Tracheal epithelial cell (primary cell): ENCODE measurements at places on chromosomes 13 and 19. TPM values are rescaled to one million over a fixed set of nuclear protein-coding genes. Genes with fewer than 3 reads are reported as not detected.

FBXO17 gene
- 24.3 and 27.7 TPM in 2 replicates for total RNA-seq

GPR108 gene
- total RNA-seq: 68.4 and 73.7 TPM in 2 replicates

FPR3 gene
- not detected in 2 replicates for total RNA-seq

C19orf38 gene
- total RNA-seq: under 0.01 and 1.7 TPM in 2 replicates

SLITRK6 gene
- total RNA-seq: 0.48 and 12.6 TPM in 2 replicates

GNG8 gene
- total RNA-seq: not detected in 2 replicates

CLIP3 gene
- 0.24 TPM in 1 of 2 replicates, not detected in the other for total RNA-seq

PTPRH gene
- 1.7 and 3.0 TPM in 2 replicates for total RNA-seq

C3 gene
- total RNA-seq: 5.1 and 32.8 TPM in 2 replicates

TEX26 gene
- not detected in 2 replicates for total RNA-seq

TTYH1 gene
- total RNA-seq: not detected in 2 replicates

ZNF253 gene
- total RNA-seq: 2.9 and 4.5 TPM in 2 replicates

TMC4 gene
- 32.5 and 38.2 TPM in 2 replicates for total RNA-seq

CFD gene
- total RNA-seq: 8.5 and 8.9 TPM in 2 replicates

SHANK1 gene
- not detected in 2 replicates for total RNA-seq

NRTN gene
- 0.21 and 0.24 TPM in 2 replicates for total RNA-seq

TMPRSS9 gene
- not detected in 2 replicates for total RNA-seq

CGB8 gene
- 0.48 TPM in 1 of 2 replicates, not detected in the other for total RNA-seq

KLK12 gene
- total RNA-seq: 0.96 TPM in 1 of 2 replicates, not detected in the other

FXYD1 gene
- not detected in 2 replicates for total RNA-seq

ZFP36 gene
- total RNA-seq: 5.8 TPM in 2 replicates

MARCHF2 gene
- 61.2 and 109 TPM in 2 replicates for total RNA-seq

IGFL1 gene
- 1.4 TPM in 1 of 2 replicates, not detected in the other for total RNA-seq

MZT1 gene
- 7.5 and 11.3 TPM in 2 replicates for total RNA-seq

DACT3 gene
- not detected in 2 replicates for total RNA-seq
